ENCODE measurements at places on chromosomes 6 and 20.

- H3K4me1 ChIP-seq, result no peaks in the 10 kb centered on the region
- H3K36me3 ChIP-seq, result no peaks in the 10 kb centered on the region
- no peaks in the 10 kb centered on the region for H3K27me3 ChIP-seq
These were observed 15.6 kb upstream of the NRSN1 start for GRCh38 chr6:24110417-24110816.

- no peaks in the 10 kb centered on the region for H3K4me1 ChIP-seq
- DNase-seq, result no peak
- H3K36me3 ChIP-seq, result no peaks in the 10 kb centered on the region
- no peak overlapping the region for H3K27ac ChIP-seq
These were observed 150.0 kb upstream of the HDDC2 start for GRCh38 chr6:125451750-125452149.

- DNase-seq, result no peak
- H3K4me1 ChIP-seq, result no peaks in the 10 kb centered on the region
These were observed at the start of gene HLA-DQA1 for GRCh38 chr6:32637219-32637880. Gene HLA-DQA1, plus strand, starts transcription at chr6:32637406. Its CDS starts 53 bp downstream, at chr6:32637459.

- no peak for DNase-seq
- no peaks in the 10 kb centered on the region for H3K4me1 ChIP-seq
- H3K27ac ChIP-seq, result no peak overlapping the region
These were observed 104.0 kb downstream of the RTN4IP1 start for GRCh38 chr6:106525107-106525881.

Measured in ascending aorta (tissue), 2 donors.